ENCODE measurements at places on chromosomes 4 and X.

- no peak for DNase-seq
Observed at GRCh38 chr4:133623847-133624246, 474.8 kb downstream of the PCDH10 start.

DNA sequence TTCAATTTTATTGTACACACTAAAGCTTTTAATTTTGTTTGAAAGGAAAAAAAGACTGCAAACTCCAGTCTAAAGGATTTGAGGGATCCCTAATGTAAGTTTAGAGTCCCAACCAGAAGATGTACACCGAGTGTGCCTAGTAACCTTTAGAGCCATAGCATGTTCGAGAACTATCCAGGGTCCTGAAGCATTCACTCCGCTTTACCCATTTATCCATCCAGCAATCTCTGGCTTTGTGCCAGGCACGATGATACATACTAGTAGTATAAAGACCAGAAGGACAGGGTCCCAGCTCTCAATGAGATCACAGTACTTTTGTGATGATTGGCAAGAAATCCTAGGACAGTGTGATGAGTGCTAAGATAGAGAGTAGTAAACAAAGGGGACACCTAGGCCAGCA lies 168.7 kb downstream of the STK32B start:
- DNase-seq, result no peak

DNA sequence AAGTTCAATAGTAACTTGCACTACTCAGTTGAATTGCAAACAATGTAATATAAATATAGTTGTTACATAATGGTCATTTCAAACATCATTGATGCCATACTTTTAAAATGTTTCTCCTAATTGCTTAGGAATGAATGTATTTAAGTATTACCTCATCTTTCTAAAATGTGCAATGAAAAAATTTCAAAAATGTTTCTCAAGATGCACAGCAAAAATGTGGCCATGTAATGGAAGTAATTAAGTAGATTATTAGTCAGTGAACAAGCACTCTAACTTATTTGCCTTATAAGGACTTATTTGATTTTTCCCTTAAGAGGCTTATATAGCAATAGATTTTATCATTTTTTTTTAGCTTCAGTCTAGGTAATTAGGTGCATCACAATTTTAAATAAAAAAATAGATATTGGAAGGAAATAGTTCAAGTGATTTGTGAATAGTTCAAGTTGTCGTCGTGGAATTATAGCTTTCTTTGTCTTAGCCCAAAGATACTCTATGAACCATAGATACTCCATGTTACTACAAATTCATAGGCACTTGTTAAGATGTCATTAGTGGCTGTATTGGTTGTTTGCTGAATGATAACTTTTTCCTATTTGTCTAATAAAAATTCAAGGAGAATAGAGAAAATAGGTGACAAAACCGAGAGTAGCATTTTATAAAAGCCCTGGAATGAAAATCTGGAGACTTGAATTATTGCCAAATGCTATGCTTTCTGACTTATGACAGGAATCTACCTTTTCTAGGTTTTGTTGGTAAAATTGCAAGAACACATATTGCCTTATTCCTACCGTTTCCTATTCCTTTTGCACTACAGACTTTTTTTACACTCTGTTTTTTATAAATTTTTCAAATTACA lies 118.5 kb downstream of the TLL1 start:
- no peak for DNase-seq

DNA sequence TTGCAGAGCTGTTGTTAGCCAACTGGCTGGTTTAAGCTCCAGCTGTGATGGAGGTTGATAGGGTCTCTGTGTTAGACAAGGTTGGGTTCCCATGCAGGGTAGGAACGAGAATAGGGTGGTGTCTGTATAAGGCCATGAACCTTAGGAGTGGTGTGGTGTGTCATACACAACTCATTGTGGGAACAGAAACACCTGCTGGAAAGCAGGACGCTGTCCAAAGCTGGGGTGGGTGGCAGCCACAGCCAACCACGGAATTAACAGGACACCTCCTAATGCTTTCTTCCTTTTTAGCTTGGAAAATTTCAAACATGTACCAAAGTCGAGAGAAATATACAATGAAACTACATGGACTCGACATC lies 94.4 kb downstream of the ARHGAP10 start:
- DNase-seq, result no peak

DNA sequence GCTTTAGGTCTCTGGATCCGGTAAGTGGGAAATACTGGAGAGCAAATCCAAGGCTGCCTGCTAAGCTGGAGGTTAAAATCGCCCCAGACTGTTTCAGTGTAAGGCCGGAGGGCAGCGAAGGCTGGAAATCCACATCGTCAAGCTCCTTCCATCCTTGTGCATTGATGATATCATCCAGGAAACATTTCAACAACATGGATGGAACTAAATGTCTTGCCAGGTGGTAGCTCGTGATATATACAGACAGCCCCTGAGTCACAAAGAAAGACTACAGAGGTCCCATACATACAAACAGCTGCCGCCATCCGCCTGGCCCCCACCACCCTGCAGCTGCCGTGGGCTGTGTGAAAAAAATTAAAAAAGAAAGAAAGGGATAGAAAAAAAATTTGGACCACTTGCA lies 148.9 kb upstream of the RBPJ start:
- DNase-seq, result no peak

DNA sequence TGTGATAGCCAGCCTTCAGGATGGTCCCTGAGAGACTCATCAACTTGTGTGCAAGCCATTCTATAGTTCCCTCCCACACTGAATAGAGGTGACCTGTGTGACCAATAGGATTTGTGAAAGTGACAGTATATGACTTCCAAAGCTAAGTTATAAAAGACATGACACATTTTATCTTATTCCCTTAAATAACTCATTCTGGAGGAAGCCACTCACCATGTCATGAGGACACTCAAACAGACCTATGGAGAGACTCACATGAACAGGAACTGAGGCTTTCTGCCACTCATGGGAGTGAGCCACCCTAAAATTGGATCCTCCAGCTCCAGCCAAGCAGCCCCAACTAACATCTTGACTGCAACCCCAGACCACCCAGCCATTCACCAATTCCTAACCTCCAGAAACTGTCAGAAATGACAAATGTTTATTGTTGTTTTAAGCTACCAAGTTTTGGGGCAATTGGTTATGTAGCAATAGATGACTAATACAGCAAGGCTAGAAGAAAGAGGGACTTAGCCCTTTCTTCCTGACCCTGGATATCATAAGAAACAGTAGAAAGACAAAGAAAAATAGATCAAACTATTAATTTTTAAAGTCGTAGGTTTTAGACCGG lies 9.0 kb upstream of the CHIC2 start:
- no peak for DNase-seq

DNA sequence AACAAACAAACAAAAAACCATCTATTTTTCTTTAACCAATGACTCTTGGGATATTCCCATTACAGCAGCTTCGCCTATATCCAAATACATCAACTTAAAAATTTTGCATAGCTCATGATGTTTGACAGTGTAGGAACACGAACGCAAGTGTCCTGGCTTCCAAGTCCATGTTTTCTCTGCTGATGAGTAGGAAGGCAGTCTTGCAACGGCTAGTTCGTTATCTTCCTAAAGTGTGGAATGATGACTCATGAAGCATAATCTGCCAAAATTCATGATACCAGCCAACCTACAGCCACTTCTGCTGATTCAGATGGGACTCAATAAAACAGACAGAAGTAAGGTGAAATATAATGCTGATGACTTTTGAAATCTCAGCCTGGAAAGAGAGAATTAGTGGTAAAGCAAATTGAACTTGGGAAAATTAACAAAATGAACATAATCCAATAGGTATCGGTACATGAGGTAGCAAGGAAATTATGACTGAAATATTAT lies 6.4 kb upstream of the SEPTIN11 start:
- DNase-seq, result no peak

DNA sequence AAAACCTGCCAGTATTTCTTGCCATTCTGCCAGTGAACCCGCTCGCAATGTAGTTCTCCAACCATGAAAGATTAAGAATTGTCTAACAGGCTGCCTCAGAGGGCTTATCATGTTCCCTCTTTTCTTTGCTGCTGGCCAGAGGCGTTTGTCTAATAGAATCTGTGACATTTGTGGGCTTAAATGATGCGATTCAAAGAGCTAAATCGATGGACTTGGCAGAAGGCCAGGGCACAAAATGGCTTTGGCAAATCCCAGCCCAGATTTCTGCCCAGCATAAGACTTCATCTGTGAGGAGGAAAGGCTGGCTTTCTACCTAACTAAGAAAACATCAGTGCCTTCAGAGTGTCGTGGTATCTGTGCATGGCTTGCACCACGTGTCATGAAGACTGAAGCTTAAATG lies 79.9 kb downstream of the TRPC5OS start:
- DNase-seq, result no peak

- DNase-seq, result no peak
Observed at GRCh38 chr4:188282471-188283232, 143.4 kb downstream of the TRIML1 start.

GRCh38 chr4:37798616-37799015 lies 27.9 kb upstream of the PGM2 start:
- DNase-seq, result no peak

- no peak for DNase-seq
Observed at GRCh38 chrX:135497736-135498135, 22.7 kb upstream of the INTS6L start.

- DNase-seq, result no peak
Observed at GRCh38 chr4:120844528-120844921, 78.0 kb downstream of the PRDM5 start.

DNA sequence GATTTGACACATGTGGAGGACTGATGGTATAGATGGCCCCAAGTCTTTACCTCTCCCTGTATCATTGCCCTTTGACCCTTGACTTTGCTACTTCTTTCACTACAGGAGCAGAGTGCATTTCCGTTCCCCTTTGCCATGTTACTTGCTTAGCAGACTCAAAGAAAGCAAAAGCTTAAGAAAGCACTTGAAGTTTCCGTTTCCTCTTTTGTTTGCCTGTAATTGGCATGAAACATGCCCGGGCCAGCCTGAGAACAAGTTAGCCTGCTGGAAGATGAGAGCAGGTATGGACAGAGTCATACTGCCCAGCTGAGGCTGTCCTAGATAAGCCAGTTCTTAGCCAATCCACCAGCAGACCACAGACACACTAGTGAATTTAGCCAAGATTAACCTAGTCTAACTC lies 206.0 kb downstream of the BCOR start:
- no peak for DNase-seq

GRCh38 chr4:103397541-103397940 lies 199.4 kb upstream of the CENPE start:
- no peak for DNase-seq

- DNase-seq, result no peak
Observed at GRCh38 chrX:135112096-135112729, 8.1 kb downstream of the ETDB start.

GRCh38 chr4:187826725-187827124 lies 168.8 kb upstream of the ZFP42 start:
- no peak for DNase-seq

- DNase-seq, result no peak
Observed at GRCh38 chr4:86934147-86934770, 552 bp upstream of the AFF1 start.

DNA sequence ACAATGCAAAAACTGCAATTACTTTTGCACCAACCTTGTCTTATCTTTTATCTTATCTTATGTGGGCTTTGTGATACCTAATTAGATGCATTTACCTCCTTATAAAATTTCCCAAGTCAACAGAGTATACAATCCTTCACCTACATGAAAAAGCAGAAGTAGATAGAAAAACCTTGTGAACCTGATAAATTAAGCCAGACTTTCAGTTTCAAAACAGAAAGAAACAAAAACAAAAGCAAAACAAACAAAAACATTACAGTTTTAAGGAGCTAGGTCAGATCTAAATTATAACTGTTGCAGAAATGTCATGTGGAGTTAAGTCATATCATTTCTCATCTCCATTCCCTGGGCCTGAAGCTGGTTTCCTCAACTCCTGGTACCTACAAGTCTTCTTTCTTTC lies 24.9 kb upstream of the CXXC4 start:
- no peak for DNase-seq

DNA sequence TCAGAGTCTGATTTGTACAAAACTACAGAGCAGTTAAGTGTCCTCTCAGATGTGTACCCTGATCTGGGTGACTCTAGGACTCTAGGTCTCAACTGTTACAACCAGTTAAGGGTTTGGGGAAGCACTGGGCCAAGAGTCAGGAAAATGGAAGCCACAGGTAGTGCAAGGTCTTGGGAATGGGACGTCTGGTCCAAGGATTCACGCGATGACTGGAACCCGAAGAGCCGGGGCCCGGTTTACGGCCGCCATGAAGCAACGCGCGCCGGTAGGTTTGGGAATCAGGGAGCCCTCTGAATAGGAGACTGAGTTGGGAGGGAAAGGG lies 321 bp upstream of the HPRT1 start:
- DNase-seq, result no peak

GRCh38 chr4:8201321-8201781 lies 2.3 kb downstream of the SH3TC1 start:
- peak; percentile 11 for DNase-seq

GRCh38 chr4:1137850-1138249 lies 24.5 kb upstream of the RNF212 start:
- DNase-seq, result no peak

- DNase-seq, result no peak
Observed at GRCh38 chrX:77668391-77669237, 117.4 kb downstream of the ATRX start.

DNA sequence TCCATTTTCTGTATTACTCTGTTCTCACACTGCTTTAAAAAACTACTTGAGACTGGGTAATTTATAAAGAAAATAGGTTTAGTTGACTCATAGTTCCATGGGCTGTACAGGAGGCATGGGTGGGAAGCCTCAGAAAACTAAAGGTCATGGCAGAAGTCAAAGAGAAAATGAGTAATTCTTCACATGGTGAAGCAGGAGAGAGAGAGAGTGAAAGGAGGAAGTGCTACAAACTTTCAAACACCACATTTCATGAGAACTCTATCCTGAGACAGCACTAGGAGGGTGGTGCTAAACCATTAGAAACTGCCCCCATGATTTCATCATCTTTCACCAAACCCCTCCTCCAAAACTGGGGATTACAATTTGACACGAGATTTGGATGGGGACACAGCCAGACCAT lies 108.0 kb upstream of the PBDC1 start:
- no peak for DNase-seq

DNA sequence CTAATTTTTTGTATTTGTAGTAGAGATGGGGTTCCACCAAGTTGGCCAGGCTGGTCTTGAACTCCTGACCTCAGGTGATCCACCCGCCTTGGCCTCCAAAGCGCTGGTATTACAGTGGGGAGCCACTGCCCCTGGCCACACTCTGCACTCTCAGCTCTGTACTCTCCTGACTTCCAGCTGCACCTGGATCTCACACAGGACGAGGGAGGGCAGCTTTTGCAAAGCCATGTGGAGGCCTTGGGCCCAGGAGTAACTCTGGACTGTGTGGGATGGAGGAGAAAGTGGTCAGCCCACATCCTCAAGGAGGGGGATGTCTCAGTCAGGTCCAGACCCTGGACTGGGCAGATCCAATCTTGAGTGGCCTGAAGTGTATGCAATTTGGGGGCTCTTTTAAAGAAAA lies 23.0 kb downstream of the NAT8L start:
- no peak for DNase-seq

DNA sequence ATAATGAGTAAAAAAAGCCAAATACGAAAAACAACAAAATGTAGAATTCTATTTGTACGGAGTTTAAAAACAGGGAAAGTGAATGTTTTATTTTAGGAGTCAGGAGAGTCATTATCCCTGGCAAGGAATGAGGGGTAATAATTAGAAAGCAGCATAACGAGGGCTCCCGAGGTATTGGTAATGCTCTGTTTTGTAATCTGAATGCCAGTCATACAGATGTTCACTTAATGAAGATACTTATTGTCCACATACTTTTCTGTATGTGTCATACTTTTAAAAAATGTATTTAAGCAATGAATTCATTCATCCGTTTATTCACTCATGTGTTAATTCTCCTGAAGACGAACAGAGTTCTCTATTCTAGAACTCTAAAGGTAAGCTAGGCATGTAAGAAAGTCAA lies 87.8 kb upstream of the BMP2K start:
- DNase-seq, result no peak

GRCh38 chrX:97326456-97326855 lies 442.7 kb downstream of the RPA4 start:
- DNase-seq, result no peak

All from effector memory CD4-positive, alpha-beta T cell (primary cell).